ENCODE measurements at places on chromosomes 6 and 20. TPM values are rescaled to one million over a fixed set of nuclear protein-coding genes. Genes with fewer than 3 reads are reported as not detected.

DNA sequence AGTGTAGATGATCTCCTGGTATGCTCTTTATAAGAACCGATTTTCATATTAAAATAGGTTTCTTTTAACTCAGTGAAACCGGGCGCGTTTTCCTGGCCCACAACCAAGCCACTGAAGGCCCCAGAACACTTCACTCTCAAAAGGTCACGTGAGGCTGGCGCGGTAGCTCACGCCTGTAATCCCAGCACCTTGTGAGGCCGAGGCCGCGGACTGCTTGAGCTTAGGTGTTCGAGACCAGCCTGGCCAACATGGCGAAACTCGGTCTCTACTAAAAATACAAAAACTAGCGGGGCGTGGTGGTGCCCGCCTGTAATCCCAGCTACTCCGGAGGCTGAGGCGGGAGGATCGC lies 402 bp upstream of the TAF8 start:
- no peak for DNase-seq

Gene UBE2J1
- polyA plus RNA-seq: 4.5 TPM

- DNase-seq: no peak
Measured at GRCh38 chr6:162408826-162409535, 318.6 kb downstream of the PRKN start.

Gene MYCT1
- polyA plus RNA-seq: 0.42 TPM

- peak; percentile 50 for DNase-seq
Measured at GRCh38 chr6:55617272-55617671, 38.3 kb upstream of the HMGCLL1 start.

Gene MYO6
- 8.3 TPM for polyA plus RNA-seq

DNA sequence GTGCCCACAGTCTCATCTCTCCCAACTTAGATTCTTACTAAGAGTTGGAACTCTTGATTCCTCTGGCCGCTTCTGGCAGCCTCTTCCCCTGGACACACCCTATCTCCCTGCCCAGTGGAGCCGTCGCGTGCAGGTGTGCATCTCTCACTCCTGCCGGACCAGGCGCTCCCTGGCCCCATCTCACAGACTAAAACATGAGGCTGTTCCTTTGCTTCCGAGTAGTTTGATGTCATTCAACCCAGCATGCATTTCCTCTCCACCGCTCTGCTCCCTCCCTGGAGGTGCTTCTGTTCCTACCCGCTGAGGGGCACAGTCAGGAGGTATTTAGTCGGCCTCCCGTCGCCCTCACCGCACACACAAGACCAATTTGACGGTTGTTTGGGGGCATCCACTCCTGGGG lies 228.0 kb upstream of the QKI start:
- no peak for DNase-seq

- DNase-seq: no peak
Measured at GRCh38 chr6:72864799-72865198, 242.9 kb downstream of the KCNQ5 start.

DNA sequence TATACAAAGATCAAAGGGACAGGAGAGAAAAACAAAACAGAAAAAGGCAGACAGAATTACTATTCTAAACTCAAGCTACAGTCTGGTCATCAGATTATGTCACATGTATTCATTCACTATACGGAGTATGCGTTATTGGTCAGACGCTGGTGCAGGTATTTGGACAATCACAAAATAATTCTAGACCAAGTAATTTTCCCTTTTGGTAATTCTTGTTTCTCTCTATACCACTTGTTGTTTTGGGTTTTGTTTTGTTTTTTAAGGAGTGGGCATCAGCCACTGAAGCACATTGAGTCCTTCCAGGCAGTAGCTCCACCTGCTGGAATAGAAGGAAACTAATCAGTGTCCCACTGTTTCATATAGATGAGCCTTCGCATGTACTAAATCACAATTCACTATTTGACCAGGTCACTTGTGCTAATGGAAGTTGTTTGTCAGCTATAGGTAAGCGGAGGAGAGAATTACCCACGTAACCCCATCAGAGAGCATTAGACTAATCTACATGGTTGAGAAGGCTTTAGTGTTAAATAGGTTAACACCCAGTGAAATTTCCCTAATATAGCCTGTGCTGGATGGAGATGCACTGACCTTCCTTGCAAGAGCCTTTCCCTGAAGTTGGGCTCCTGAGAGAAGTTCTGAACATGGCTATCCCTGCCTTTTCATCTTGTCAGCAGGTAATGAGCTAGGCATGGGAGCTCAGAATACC lies 77.9 kb downstream of the TNFAIP3 start:
- DNase-seq: no peak

GRCh38 chr6:142943711-142944123 lies 1.3 kb downstream of the HIVEP2 start:
- DNase-seq: peak; percentile 53

Gene RIPPLY2
- polyA plus RNA-seq: 1.5 TPM

GRCh38 chr6:21740376-21741124 lies 147.0 kb downstream of the SOX4 start:
- no peak for DNase-seq

Gene TNNC2
- 7.6 TPM for polyA plus RNA-seq

- DNase-seq: no peak
Measured at GRCh38 chr6:78460711-78461110, 406.6 kb upstream of the IRAK1BP1 start.

- DNase-seq: no peak
Measured at GRCh38 chr6:23414051-23414445, 712.0 kb upstream of the NRSN1 start.

DNA sequence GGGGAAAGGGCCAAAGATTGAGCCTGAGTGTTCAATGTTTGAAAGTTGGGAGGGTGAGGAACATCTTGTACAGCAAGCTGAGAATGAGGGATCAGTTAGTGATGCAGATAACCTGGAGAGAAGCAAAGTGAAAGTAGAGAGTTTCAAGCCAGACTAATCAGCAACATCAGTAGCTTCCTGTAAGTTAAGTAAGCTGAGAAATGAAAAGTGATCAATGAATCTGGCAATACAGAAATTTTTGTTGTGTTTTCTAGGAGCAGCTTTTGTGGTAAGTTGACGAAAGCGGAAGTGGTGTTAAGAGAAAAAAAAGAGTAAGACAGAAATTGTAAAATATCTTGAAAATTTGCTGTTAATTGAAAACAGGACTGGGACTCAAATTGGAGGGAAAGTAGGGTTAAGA lies 855.5 kb upstream of the MAP3K7 start:
- DNase-seq: no peak

- DNase-seq: no peak
Measured at GRCh38 chr6:158665332-158665731, 15.5 kb downstream of the SYTL3 start.

GRCh38 chr6:151322570-151322969 lies 68.8 kb downstream of the ZBTB2 start:
- no peak for DNase-seq

GRCh38 chr6:15376900-15377487 lies 131.1 kb downstream of the JARID2 start:
- no peak for DNase-seq

DNA sequence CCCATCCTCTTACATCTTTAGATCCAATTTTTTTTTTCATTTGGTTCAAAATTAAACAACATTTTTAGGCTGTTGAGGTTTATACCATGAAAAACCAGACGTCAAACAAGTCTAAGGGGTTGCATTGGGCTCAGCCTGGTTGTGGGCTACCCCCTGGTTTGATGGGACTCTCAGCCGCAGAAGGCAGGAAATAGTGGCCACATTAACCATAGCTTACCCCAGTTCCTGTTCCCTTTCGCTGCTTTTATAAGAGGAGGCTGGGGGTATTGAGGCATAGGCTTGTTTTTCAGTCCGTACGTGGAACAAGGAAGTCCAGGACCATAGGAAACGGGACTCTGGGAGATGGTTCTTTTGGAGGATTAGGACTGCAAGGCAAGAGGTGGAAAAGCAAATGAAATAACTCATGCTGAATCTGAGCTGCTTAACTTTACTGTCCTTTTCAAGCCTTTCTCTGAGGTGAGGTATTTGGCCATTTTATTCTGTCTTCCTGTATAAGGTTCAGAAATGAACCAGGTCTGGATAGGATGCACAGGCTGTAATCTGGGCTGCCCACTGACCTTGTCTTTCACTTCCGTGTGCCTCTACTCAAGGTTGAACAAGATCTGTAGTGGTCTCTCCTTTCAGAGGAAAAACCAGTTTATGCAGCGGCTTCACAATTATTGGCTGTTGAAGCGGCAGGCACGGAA lies 7.7 kb downstream of the BRPF3 start:
- no peak for DNase-seq

Gene DCDC2
- polyA plus RNA-seq: 0.03 TPM

DNA sequence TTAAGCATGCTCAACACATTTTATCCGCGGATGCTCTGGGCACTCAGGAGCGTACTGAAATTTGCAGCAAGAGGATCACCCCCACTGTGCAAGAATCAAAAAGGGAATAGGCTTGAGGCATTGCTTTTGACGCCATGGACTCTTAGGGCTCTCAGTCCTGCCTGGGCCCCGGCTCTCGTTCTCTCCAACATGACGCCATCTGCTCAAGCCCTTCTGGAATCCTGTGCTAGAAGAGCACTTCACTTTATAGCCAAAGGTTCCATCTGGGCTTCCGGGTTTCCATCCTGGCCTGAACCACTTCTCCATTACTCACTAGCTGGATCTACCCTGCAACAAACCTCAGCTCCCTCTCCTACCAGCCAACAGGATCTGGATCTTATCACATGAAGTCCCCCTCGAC lies 105.3 kb downstream of the FOXF2 start:
- no peak for DNase-seq

Gene OR2J3
- 0.03 TPM for polyA plus RNA-seq

Gene PTCRA
- polyA plus RNA-seq: not detected

DNA sequence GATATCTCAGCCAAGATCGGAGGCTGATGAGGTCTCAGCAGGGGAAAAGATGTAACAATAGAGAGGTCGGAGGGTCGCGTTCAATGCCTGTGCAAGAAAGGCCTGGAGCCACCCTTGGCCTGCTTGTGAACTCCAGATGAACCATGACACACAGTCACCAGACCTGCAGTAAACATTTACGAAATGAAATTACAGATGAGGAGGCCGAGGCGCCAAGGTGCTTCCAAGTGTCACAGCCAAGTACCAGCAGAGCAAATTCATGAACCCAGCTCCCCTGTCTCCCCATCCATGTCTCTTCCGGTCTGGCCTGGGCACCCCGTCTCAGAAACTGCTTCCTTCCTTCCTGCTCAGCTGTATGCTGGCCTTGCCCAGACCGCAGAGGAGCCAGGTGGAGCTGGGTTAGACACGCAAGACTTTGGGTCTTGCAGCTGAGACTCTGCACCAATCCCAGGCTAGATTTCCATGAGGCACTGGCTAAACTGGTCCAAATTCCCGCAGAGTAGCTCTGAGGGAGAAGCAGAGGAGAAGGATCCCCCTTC lies 48.1 kb downstream of the CHMP4B start:
- no peak for DNase-seq

- no peak for DNase-seq
Measured at GRCh38 chr6:153698001-153698400, 341.0 kb upstream of the OPRM1 start.

Gene SLC44A4
- polyA plus RNA-seq: 7.1 TPM

GRCh38 chr20:41133709-41134361 lies 3.5 kb upstream of the PLCG1 start:
- no peak for DNase-seq

Gene FAM162B
- 2.6 TPM for polyA plus RNA-seq

GRCh38 chr6:116096979-116097816 lies 3.5 kb upstream of the NT5DC1 start:
- DNase-seq: no peak

DNA sequence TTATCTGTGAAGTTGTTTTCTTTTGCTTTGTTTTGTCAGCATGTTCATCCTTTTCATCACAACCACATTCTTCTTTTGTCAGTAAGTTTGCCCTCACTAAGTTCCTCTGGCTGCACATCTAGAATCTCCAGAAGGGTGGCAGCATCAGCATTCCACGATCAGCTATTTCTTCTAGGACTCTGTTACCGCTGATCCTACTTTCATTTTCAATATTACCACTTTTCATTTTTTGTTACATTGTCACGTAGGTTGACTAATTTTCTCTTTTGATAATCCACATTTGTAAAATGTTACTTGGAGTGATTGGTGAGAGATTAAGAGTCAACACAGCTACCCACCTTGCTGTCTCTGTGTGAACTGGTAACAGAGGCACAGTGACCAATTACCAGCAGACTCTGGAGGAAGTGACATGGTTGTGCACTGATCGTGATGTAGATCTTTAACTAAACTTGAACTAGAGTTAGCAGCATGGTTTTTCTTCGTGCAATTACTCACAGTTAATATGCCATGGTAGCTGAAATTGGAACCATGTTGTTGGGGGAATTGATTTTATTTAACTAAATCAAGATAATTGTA lies 307.9 kb upstream of the SLC35B3 start:
- DNase-seq: no peak

DNA sequence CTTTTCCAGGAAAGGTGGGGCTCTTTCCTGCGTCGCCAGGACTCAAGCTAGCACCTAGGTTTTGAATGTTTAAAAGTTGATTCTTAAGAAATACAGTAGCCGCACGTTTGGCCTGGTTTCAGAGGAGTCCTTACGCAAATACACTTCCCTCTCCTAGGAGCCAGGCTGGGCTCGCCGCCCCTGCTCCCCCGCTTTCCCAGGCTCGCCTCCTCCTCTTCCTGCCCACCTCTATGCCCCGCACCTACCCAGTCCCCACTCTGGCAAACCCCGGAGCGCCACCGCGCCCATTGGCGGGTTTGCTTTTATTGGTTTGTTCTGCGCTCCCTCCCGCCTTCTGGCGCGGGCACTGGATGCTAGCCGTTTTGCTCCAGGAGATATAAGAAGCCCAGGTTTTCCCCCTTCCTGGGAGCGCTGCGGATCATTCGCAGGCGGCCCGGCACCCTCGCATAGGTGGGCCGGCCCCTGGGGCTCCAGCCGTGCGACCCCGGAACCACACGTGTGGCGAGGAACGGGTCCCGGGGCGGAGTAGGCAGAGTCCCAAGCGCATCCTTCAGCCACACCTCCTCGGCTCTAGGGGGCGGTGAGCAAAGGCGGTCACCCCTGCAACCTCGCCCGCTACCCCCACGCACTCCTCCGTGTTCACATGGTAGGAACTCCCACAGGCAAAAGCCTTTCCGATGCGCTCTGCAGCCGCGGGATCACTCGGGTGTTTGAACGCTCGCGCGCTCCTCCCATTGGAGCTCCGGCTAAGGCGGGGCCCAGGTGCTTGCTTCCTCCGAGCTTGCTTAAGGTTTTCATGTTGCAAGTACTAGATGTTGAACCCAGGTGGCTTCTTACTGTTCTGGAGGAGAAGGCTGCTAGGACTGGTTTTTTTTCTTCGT lies 119.0 kb downstream of the RTN4IP1 start:
- DNase-seq: no peak

GRCh38 chr20:23086056-23086566 lies at the start of gene CD93:
Gene CD93 (minus strand): TSS chr20:23086324. CDS start chr20:23086192, 132 bp downstream.
- DNase-seq: no peak

DNA sequence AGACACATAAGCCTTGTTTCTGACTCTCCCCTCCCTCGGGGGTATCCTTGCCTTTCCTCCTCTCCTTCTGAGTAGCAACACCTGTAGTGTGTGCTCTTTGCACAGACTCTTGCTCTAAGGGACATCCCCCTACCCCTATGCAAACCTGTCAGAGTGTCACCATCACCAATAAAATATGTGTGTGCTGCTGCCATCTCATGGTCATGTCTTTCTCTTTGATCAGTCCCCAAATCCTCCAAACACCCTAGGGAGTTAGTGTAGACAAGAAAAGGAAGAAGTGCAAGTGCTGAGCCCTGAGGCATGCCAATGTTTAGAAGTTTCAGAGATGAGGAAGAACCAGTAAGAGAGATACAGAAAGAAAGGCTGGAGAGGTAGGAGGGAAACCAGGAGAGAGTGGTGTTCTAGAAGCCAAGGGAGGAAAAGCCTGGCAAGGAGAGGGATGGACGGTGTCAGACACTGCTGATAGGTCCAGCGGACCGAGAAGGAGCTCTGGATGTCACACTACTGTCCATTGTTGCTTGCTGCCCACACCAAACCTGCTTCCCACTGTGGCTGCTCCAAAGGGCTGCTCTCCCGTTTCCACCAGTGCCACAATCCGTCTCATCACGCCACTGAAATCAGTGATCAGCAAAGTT lies 16.4 kb downstream of the TRMT6 start:
- DNase-seq: no peak

Gene ARFGEF3
- 5.6 TPM for polyA plus RNA-seq

Measured in H1 (cell line).